ENCODE measurements at places on chromosomes 2 and 18. TPM values are rescaled to one million over a fixed set of nuclear protein-coding genes. Genes with fewer than 3 reads are reported as not detected.

The ASB18 gene
- total RNA-seq = not detected

DNA sequence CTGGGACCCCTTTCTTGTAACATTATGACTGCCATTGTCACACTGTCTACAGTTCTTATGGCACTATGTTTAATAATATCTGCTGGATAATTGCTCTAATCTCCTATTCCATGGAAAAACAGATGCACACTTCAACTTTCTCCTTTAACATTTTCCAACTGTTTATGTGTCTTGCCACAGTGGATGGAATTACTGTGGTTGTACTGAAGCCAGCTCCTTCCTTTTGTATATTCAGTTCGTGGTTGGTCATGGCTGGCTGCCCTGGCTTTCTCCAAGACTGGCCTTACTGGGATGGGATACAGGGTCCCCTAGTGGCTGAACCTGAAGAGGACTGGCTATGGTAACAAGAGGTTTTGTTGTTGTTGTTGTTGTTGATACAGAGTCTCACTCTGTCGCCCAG lies 113.9 kb downstream of the SS18 start:
- DNase-seq = no peak

The POTEJ gene
- total RNA-seq = not detected

GRCh38 chr18:56715121-56715520 lies 64.0 kb downstream of the WDR7 start:
- no peak overlapping the region for H3K27ac ChIP-seq
- DNase-seq = no peak

DNA sequence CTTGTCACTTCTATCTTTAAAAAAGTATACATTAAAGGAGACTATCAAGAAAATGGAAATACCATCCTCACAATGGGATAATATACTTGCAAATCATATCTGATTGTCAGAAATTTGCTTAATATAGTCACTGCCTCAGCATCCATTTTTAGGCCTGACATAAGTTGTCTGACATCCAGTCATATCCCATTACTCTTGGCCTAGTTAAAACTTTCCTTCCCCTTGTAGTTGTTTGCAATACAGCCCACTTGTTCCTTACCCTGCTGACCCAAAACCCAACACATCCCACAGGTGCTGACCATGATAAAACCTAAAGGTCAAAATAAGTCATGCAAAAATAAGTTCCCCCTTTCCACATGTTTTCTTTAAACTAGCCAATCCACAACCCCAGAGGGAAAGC lies 3.6 kb upstream of the ARHGEF33 start:
- H3K4me3 ChIP-seq = no peak overlapping the region
- no peak overlapping the region for H3K27ac ChIP-seq
- no peaks in the 10 kb centered on the region for H3K4me1 ChIP-seq
- no peak for DNase-seq
- H3K27me3 ChIP-seq = no peaks in the 10 kb centered on the region

DNA sequence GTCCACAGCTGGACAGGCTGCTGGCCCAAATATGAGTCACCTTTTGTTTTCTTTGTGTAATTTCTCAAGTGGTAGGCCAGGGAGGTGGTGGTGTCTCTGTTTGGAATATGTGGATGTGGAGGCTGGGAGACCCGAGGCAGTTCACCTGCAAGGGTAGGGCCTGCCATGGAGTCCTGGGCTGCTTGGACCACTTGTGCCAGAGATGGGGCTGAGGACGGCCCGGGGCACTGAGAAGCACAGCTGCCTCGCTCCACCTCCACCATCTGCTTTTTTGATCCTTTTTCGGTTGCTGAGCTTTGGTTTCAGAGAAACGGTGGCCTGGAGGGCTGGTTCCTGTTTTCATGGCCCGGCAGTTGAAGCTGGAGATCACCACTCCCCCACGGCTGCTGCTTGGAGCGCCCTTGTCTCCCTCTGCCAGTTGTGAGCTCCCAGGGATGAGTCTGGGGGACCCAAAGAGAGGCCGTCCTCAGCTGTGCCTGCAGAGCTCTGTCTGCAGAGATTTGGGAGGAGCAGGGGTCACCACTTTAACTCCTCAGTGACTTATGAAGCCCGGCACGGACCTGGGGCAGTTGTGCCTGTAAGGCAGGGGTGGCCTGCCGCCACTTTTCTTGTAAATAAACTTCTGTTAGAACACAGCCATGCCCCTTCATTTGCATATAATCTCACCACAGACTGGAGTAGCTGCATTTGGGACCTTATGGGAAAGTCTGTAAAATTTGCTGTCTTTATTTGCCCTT lies 67.6 kb upstream of the MCFD2 start:
- no peak for DNase-seq
- H3K27me3 ChIP-seq = no peaks in the 10 kb centered on the region
- peaks cover 4% of the 10 kb centered on the region for H3K4me1 ChIP-seq
- no peak overlapping the region for H3K4me3 ChIP-seq
- H3K36me3 ChIP-seq = peaks cover 9% of the 10 kb centered on the region

Measured in mesothelial cell of epicardium (in vitro differentiated cells).